Endothelial cell of umbilical vein (primary cell): ENCODE measurements at places on chromosomes 5 and 9. TPM values are rescaled to one million over a fixed set of nuclear protein-coding genes. Genes with fewer than 3 reads are reported as not detected.

The ADAMTS2 gene
- total RNA-seq, result not detected in 2 replicates

The ATG12 gene
- total RNA-seq, result 50.3 and 62.0 TPM in 2 replicates

The GAS1 gene
- 0.15 and 0.18 TPM in 2 replicates for total RNA-seq

The ADGRD2 gene
- not detected in 2 replicates for total RNA-seq

The IRX1 gene
- not detected in 2 replicates for total RNA-seq

The CDH6 gene
- 0.35 TPM in 1 of 2 replicates, not detected in the other for total RNA-seq

The CDC23 gene
- total RNA-seq, result 39.4 and 41.2 TPM in 2 replicates

The ARID3C gene
- total RNA-seq, result not detected in 2 replicates

The BTF3 gene
- total RNA-seq, result 632 and 637 TPM in 2 replicates

The CMBL gene
- 14.3 and 15.9 TPM in 2 replicates for total RNA-seq
